Thoracic aorta (tissue), 2 donors: ENCODE measurements at places on chromosomes 11 and 22.

DNA sequence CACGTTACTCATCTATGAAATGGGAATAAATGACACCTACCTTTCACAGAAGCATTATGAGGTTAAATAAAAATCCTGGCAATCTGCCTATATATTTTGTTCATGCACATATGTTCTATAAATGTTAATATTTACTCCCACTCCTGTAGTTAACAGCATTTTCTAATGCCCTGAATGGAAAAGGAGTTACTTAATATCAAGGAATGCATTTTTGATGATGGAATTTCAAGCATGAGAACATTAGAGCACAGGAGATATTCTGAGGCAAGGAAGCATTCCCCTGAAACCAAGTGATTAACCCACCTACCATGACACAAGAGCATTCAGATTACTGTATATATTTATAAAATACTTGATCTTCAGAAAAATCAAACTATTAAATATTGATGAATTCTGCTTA is 102.1 kb downstream of the ARHGAP32 start:
- H3K36me3 ChIP-seq: no peaks in the 10 kb centered on the region
- H3K27me3 ChIP-seq: no peaks in the 10 kb centered on the region
- no peak overlapping the region for H3K4me3 ChIP-seq
- no peaks in the 10 kb centered on the region for H3K4me1 ChIP-seq
- no peak overlapping the region for H3K27ac ChIP-seq
- no peak for DNase-seq

DNA sequence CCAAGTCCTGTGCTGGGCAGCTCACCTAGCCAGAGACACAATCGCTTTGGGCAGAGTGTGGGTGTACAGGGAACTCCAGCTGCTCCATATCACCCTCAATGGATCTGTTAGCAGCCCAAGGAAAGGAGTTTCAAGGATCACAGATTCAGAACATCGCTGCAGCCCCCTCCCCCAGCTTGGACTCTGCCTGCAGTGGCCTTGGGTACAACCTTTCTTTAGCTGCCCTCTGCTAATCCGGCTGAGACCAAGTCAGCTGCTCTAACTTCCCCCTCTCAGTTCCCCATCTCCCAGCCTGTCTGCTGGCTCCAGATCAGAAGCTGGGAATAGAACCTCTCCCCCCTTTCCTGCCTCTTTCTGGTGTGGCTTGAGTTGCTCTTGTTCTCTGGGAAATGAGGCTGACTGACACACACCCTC is 1.3 kb downstream of the TMEM86A start:
- peaks cover 8% of the 10 kb centered on the region for H3K4me1 ChIP-seq
- H3K4me3 ChIP-seq: peak overlapping the region; percentile 88
- peak overlapping the region; percentile 74 for H3K27ac ChIP-seq

GRCh38 chr11:60214386-60214785 is 28.6 kb downstream of the MS4A4E start:
- no peaks in the 10 kb centered on the region for H3K36me3 ChIP-seq
- no peaks in the 10 kb centered on the region for H3K4me1 ChIP-seq
- no peak for DNase-seq

- no peaks in the 10 kb centered on the region for H3K36me3 ChIP-seq
- DNase-seq: no peak
Observed at GRCh38 chr11:101277036-101277435, 147.4 kb upstream of the PGR start.

- no peaks in the 10 kb centered on the region for H3K36me3 ChIP-seq
- H3K27ac ChIP-seq: no peak overlapping the region
- peak overlapping the region; percentile 41 for H3K4me3 ChIP-seq
- DNase-seq: no peak
Observed at GRCh38 chr22:30253205-30253852, 6.8 kb upstream of the LIF start.

DNA sequence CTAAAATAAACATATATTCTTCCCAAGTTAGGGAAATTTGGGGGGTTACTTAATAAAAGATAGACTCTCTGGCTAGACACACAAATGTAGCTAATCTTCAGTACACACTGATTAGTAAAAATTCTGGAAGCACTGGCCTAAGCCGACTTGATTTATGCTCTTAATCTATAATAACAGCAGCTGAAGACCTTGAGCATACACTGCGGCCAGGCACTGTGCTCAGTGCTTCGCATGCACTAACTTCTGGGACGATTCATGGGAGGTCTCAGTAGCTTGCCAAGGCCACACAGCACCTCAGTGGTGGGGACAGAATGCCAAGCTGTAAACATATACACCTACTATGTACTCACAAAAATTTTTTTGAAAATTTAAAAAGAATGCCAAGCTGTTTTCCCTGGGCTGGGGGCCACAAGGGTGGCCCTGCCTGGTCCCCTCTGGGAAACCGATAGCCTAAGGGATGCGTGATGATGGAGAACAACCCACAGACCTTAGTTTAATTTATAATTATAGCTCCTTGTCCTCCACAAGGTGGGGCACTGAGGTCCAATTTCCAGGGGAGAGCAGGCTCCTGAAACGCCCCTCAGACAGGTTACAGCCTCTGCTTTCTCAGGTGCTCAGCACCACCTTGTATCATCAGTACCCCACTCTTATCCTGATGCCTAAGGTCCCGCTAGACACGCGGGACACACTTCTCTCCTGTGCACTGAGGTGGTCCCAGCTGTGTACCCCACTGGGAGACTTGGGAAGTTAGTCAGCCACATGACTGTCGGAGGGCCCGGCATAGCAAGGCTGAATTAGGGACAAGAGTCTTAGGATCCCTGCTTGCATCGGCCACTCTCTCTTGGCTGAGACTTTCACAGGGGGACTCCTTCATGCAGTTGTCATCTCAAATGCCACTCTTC is 20.1 kb downstream of the SERPIND1 start:
- H3K27ac ChIP-seq: no peak overlapping the region
- DNase-seq: no peak
- no peak overlapping the region for H3K4me3 ChIP-seq
- no peaks in the 10 kb centered on the region for H3K4me1 ChIP-seq

DNA sequence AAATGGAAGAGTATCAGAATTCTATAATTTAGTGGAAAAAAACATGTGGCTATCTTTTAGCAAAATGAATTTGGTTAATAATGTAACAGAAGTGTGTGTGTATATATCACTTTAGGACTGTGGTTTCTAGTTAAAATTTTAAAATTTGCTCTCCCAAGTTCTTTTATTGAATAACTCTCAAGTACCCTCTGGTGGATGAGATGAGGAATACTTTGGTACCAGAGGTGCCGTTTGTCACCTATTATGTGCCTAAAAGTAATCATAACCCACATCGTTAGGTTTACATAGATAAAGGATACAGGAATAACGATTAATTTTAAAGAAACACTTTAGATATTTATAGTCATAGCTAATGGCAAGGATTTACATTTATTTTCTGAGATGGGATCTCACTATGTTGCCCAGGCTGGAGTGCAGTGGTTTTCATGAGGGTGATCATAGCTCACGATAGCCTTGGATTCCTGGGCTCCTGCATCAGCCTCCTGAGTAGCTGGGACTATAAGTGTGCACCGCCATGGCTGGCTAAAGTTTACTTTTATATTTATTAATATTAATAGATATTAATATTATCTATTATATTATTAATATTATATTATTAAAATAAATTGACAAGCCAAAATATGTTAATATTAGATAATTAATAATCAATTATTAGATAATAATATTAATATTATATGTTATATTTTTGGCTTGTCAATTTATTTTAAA is 66.7 kb upstream of the CAPRIN1 start:
- H3K4me1 ChIP-seq: no peaks in the 10 kb centered on the region
- H3K4me3 ChIP-seq: no peak overlapping the region
- no peaks in the 10 kb centered on the region for H3K27me3 ChIP-seq
- no peak for DNase-seq
- H3K27ac ChIP-seq: no peak overlapping the region

DNA sequence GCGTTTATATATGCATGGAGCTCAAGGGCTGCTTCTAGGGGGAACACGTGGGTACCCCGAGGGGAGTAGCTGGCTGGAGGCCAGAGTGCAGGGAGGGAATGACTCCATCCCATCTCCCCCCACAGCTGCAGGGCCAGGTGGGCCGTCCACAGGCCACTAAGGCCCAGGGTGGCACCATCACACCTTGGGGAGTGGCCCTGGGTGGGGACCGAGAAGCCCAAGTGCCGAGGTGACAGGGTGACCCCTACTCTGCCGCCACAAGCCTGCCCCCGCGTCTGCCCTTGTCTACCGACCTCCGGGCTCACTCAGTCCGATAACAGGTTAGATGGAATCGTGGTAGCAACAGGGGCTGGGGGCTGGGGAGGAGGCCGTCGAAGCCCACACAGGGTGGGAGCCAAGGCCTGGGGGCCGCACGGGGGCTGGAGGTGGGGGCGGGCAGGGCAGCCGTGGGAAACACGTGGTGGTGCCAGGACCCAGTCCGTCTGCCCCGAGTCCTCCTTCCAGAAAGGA is 125.7 kb downstream of the KCNQ1OT1 start:
- H3K4me1 ChIP-seq: no peaks in the 10 kb centered on the region
- H3K4me3 ChIP-seq: no peak overlapping the region
- no peaks in the 10 kb centered on the region for H3K36me3 ChIP-seq
- no peak overlapping the region for H3K27ac ChIP-seq
- H3K27me3 ChIP-seq: no peaks in the 10 kb centered on the region
- no peak for DNase-seq

DNA sequence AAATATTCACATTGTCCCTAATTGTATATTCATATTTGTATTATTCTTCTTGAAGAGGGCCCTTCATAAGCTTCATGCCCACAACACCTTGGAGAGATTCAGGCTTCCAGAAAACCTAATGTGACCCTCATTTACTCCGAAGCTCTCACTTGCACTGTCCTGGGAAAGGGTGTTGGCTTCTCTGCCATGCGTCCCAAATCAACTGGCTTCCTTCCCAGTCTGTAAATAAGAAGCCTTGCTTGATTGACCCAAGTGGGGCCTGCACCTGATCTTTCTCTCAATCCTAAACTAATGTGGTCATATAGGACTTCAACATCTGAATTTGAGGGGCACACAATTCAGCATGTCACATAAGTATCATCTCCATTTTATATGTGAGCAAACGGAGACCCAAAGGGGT is 40.5 kb upstream of the ZBTB16 start:
- no peak for DNase-seq
- no peaks in the 10 kb centered on the region for H3K27me3 ChIP-seq
- H3K4me1 ChIP-seq: no peaks in the 10 kb centered on the region
- H3K36me3 ChIP-seq: no peaks in the 10 kb centered on the region
- no peak overlapping the region for H3K27ac ChIP-seq

DNA sequence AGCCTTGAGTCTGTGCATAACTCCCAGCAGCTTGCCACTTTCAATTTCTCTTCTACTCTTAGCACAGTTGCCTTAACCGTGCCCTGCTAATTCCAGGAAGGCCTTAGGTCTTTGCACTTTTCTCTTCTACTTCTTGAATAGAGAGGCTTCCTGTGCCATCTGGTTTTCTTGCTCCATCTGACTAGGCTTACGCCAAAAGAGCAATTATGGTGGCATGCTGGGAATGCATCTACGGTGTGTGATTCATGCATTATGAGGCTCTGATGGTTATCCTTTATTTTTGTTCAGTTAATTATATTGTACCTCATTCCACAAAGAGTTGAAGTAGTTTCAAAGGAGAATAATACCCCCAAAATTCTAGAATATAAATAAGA is 29.4 kb downstream of the SIK2 start:
- peaks cover 13% of the 10 kb centered on the region for H3K4me1 ChIP-seq
- H3K27me3 ChIP-seq: no peaks in the 10 kb centered on the region
- DNase-seq: no peak
- H3K4me3 ChIP-seq: no peak overlapping the region
- H3K36me3 ChIP-seq: no peaks in the 10 kb centered on the region

- H3K4me1 ChIP-seq: peaks cover 28% of the 10 kb centered on the region
- H3K27ac ChIP-seq: no peak overlapping the region
- no peak overlapping the region for H3K4me3 ChIP-seq
- no peaks in the 10 kb centered on the region for H3K36me3 ChIP-seq
Observed at GRCh38 chr11:68497761-68498160, 37.2 kb downstream of the PPP6R3 start.

- H3K4me1 ChIP-seq: peaks cover 9% of the 10 kb centered on the region
- H3K27ac ChIP-seq: no peak overlapping the region
- no peaks in the 10 kb centered on the region for H3K36me3 ChIP-seq
- no peak for DNase-seq
Observed at GRCh38 chr22:36197514-36198146, 4.0 kb downstream of the APOL4 start.

GRCh38 chr22:40412441-40412840 is 42.0 kb downstream of the SGSM3 start:
- H3K27me3 ChIP-seq: no peaks in the 10 kb centered on the region
- H3K4me3 ChIP-seq: no peak overlapping the region
- H3K36me3 ChIP-seq: peaks cover 44% of the 10 kb centered on the region
- no peak overlapping the region for H3K27ac ChIP-seq
- H3K4me1 ChIP-seq: no peaks in the 10 kb centered on the region

DNA sequence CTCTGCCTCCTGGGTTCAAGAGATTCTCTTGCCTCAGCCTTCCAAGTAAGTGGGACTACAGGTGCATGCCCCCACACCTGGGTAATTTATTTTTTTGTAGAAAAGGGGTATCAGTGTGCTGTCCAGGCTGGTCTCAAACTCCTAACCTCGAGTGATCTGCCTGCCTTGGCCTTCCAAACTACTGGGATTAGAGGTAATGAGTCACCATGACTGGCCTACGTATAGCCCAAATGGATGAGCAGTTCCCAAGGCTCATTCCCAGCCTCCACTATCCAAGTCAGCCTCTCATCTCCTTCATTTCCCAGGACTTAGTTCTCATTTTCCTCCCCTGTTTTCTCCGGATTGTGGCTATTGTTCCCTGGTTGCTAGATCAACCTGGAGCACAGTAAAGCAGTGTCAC is 5.6 kb downstream of the CCT8L2 start:
- no peaks in the 10 kb centered on the region for H3K36me3 ChIP-seq
- no peaks in the 10 kb centered on the region for H3K27me3 ChIP-seq
- no peak for DNase-seq
- H3K4me1 ChIP-seq: no peaks in the 10 kb centered on the region

GRCh38 chr22:35478633-35479107 is 62.0 kb upstream of the RASD2 start:
- no peak overlapping the region for H3K4me3 ChIP-seq
- H3K27me3 ChIP-seq: no peaks in the 10 kb centered on the region
- H3K27ac ChIP-seq: no peak overlapping the region
- H3K4me1 ChIP-seq: peaks cover 10% of the 10 kb centered on the region
